NCI-H1436 treated with DMSO at 0.1 percent for 48 hours (cell line): ENCODE measurements at places on chromosomes 4 and X.

DNA sequence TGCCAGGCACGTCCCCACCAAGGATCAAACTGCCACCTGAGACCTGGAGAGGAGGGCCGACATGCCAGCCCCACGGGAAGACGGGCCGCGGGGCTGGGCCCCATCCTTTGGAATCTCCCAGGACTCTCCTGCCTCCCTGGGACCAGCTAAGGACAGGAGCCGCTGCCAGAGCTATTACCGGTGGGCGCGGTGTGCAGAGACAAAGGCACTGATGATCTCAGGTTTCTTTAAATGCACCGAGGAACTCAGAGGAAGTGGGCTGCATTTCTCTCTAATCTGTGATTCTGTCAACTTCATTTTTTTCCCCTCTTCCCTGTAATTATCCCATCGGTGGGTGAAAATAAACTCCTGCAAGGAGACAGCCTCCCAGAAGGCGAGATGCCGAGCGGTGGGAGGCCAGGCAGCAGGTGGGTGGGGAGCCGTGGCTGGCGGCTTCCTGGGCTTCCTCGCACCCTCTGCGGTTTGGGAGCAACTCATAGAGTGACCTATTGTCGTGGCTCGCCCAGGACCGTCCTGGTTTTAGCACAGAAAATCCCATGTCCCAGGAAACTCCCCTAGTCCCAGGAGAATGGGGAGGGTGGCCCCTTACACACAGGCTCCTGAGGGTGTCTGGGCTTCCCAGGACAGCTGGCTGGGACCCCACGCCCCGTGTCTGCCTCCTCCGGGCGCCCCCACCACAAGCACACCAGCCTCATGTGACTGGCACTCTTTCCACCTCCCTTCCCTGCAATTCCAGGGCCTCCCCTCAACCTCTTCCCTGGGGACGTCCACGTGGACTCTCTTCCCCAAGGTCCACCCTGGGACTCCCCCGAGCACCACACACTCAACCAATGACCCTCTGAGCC lies 62.3 kb upstream of the ADRA2C start:
- no peak for DNase-seq

DNA sequence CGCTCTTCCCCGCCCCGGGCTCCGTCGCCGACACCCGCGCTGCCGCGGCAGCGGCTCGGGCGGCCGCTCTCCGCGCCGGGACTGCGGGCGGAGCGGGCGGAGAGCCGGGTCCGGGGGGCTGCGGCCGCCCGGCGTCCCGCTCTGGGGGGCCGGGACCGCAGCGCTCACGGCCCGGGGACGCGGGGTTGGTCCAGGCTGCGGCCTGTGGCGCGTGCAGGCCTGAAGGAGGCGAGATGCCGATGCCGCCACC lies 492 bp downstream of the GALNT7 start:
- no peak for DNase-seq

- no peak for DNase-seq
Observed at GRCh38 chr4:145345401-145345800, 136.3 kb upstream of the SMAD1 start.

GRCh38 chr4:185534866-185535611 lies at the start of gene PDLIM3:
Gene PDLIM3 (minus strand): TSS chr4:185535507. CDS start chr4:185535434, 73 bp downstream.
- DNase-seq = no peak

DNA sequence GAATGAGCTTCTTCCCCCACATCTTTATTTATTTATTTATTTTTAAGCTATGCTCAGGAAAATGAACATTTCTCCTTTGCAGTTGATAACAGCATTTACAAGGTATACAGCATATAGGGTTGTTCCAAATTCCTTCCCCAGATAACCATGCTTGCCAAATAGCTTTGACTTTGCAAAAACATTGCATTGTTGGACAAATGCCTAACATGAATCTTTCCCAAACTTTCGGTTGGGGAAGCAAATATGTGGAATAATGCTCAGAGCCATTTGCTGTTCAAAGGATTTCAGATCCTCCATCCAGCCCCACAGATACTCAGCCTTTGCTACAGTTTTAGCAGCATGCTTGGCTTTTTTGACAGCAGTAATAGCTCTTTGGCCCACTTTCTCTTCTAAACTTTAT lies 127.2 kb upstream of the AGA start:
- DNase-seq = no peak

- no peak for DNase-seq
Observed at GRCh38 chr4:834368-835147, 8.6 kb upstream of the CPLX1 start.

GRCh38 chr4:149708513-149709130 lies 107.0 kb downstream of the IQCM start:
- DNase-seq = no peak

- DNase-seq = no peak
Observed at GRCh38 chrX:155682834-155683233, 70.1 kb upstream of the TMLHE start.

DNA sequence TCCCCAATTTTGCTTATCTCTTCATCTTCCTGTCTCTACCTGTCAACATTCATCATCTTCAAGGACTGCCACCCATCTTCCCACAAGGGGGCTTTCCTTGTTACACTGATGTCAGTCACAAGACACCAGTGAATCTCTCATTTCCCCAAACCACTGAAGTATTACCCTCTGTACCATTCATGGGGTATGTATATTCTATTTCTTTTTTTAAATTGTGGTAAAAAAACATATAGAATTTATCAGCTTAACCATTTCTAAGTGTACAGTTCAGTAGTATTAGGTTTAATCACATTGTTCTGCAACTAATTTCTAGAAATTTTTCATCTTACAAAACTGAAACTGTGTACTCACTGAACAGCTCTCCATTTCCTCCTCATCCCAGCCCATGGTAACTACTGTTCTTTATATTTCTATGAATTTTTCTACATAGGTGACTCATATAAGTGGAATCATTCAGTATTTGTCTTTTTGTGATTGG lies 98.6 kb downstream of the LARP7 start:
- no peak for DNase-seq
